Inflammatory macrophage (primary cell): ENCODE measurements at places on chromosomes 2 and 18.
A peak's percentile ranks its signal among the peaks of the same experiment; 100 is the strongest.

- DNase-seq: no peak
Observed at GRCh38 chr2:30694286-30695055, 112.8 kb downstream of the CAPN13 start.

- no peak for DNase-seq
Observed at GRCh38 chr2:32572737-32573136, 55.1 kb upstream of the TTC27 start.

DNA sequence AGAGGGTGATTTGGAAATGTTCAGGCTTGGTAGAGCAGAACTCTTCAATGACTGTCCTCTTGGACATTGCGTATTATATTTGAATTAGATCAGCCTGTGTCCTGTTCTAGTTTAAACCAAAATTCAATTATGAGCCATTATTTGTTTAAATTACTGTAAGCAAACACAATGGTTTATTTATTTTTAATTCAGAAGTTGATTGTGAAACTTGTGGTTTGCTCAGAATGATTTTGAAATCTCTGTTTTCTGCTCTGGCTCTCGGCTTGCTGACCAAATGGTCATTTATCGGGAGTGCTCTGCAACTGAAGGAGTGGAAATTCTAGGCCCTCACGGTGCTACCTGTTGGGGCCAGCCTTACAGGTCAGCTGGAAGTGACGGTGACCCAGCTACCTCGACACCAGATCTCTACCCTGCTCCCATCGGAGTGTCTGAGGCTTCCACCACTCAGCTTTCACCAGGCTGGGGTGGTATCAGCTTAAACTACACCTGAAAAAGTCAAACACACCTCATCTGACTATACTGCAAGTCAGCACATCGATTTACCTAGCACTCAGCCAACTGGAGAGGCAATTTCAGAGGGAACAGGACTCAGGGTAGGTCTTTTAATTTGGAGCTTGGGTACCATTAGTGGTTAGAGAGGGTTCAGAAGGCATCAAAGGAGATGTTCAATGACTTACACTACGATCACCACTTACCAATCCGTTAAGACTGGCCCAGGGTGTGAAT, 36.8 kb upstream of the GPD2 start:
- DNase-seq: peak; percentile 54

DNA sequence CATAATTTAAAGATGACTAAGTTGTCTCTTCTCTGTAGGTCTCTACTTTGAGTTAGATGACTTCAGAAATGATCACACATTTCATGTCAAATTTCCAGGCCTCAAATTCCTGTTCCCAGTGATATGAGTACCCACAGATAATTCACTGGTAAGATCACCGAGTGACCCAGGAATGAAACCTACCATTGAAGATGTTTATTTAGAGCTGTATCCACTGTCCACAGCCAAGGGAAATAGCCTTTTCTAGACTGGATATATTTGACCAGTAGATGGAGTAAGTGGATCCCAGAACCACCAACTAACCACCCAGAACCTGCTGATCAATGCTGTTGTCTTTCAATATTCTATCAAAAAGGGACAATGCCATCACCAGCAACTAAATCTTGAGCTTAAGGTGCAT, 238.8 kb downstream of the SLC8A1 start:
- DNase-seq: no peak

GRCh38 chr2:207291625-207292252, 126.0 kb upstream of the KLF7 start:
- no peak for DNase-seq

- peak; percentile 21 for DNase-seq
Observed at GRCh38 chr2:96527286-96528005, 9.1 kb upstream of the ARID5A start.

DNA sequence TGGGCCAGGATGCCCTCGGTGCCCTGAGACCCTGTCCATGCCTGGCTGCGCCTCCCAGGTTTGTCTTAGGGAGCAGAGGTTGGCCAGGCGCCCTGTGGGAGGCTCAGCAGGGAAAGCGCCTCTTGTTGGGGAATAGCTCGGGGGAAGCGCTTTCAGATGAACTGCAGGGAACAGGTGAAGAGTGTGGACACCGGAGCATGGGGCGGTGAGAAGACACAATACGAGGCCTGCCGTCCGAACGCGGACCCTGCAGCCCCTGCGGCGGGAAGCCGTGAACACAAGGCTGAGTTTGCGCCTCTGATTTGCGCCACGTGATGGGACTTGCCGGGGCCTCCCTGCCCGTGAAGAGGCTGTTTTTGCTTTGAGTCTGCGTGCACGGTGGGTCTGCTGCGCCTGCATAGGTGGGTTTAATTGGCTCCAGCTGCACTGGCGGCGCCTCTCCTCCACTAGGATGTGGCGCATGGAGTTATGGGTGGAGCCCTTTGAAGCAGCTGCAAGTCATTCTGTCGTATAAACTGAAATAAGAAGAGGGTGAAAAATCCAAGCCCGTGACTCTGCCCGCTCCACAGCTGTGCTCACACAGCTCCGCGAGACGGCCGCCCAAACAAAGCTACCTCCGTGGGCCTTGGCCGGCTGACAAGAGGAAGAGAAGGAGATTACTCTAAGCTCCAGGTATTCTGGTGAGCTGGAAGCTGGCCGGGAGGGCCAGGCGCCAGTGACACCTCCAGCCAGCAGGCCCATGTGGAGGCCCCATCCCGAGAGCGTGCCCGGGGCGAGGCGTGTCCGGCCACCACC, 103.5 kb upstream of the CTDP1 start:
- DNase-seq: no peak
